ENCODE measurements at places on chromosomes 6 and 20. TPM values are rescaled to one million over a fixed set of nuclear protein-coding genes. Genes with fewer than 3 reads are reported as not detected.
A peak's percentile ranks its signal among the peaks of the same experiment; 100 is the strongest.

The RAB23 gene
- 28.4 TPM for total RNA-seq

The IRF4 gene
- 4.7 TPM for total RNA-seq

The PHACTR3 gene
- total RNA-seq = not detected

- DNase-seq = no peak
These were observed 260.0 kb downstream of the ZFAND3 start for GRCh38 chr6:38079537-38079936.

GRCh38 chr6:34333858-34334257, 58.6 kb downstream of the NUDT3 start:
- no peak for DNase-seq

DNA sequence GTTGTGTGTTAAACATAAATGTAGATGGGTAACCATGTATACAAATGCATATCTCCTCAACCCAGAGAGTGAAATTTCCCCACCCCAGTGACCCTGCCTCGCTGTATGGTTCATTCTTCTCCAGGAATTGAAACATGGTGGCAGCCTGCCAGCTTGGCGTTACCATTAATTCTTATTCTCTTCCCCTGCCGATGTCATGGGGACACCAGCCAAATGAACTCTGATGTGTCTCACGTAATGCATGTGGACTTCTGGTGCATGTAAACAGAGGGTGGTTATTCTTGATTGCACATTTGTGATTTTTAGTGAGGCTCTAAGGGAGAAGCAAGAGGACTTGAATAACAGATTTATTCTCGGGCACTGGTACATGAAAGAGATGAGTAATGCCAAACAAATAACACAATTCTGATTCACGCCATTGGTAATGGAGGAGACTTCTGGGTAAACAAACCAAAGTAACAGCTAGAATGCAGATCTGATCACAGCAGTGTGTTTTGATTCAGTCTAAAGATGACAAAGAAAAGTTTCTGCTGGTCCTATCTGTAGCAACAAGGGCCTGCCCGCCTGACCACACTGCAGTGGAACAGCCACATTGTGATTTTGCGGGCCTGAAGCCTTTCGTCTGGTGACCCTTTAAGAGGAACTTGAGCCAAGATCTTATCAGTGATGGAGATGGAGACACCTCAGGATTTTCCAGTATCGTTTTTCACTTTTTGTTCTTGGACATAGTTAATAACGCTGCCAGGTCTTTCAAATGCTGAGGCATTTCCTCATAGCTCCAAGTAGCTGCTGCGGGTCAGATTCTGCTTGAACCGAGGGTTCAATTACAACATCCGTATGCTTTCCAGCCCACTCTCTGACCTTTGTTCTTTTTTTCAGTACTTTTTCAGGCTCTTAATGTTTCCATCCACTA, 171.8 kb upstream of the AKAP12 start:
- DNase-seq = peak; percentile 93

- no peak for DNase-seq
These were observed 443.5 kb downstream of the PREX1 start for GRCh38 chr20:48384147-48384818.

GRCh38 chr20:19522071-19522801, 235.8 kb upstream of the RIN2 start:
- no peak for DNase-seq

DNA sequence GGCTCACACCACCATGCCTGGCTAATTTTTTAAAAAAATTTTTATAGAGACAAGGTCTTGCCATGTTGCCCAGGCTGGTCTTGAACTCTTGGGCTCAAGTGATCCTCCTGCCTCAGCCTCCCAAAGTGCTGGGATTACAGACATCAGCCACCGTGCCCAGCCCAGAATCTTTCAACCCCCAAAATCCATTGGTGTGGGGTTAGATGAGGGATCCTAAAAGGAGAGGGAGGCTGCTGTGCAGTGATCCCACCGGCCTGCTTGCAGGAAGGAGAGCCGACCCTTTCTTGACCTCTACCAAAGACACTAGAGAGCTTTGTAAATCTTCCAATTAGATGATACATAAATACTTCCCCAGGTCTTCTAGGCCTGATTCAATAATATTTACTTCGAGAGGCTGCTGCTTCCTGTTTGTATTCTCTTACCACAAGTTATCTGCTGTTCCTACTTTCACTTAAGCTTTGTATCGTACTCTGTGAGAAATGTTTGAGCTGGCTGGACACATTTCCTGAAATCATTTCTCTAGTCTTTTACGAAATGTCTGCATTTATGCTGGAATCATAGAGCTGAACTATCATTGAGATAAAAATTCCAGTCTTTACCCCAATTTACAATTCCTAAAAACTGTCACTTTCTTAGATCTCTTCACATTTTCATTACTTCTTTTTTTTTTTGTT, 49.3 kb upstream of the IER3 start:
- DNase-seq = no peak

DNA sequence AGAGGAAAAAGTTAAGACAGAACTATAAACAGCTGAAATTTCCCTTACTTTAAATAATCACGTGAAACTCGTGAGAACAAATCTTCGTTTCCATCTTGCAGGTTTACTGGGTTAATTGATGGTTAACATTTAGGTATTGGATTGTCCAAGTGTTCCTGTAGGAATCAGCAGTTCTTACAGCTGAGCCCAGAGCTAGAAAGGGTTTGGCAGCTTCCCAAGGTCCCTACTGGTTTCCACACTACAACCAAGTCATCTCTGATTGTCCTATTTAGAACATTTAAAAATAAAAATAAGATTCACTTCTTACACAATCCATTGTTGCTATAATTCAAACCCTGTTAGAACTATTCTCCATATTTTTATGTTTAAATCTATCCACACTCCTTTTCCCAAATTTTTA, 15.8 kb downstream of the MPC1 start:
- DNase-seq = no peak

DNA sequence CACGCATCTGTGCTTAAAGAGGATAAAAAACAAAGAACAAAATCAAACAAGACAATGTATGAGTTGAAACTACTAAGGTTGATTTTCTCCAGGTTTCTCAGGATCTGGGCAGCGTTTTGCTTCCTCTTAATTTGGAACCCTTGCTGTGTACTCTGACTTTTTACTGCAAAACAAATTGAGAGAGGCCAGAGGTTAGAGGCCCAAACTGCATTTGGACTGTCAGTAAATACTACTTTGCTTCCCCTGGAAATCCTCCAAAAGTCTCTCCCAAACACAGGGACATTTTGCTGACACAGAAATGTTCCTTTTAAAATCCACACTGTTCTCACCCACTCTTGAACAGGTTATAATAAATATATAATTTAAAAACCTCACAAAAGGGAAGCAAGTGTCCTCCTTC, 1.1 kb downstream of the ARG1 start:
- DNase-seq = no peak

DNA sequence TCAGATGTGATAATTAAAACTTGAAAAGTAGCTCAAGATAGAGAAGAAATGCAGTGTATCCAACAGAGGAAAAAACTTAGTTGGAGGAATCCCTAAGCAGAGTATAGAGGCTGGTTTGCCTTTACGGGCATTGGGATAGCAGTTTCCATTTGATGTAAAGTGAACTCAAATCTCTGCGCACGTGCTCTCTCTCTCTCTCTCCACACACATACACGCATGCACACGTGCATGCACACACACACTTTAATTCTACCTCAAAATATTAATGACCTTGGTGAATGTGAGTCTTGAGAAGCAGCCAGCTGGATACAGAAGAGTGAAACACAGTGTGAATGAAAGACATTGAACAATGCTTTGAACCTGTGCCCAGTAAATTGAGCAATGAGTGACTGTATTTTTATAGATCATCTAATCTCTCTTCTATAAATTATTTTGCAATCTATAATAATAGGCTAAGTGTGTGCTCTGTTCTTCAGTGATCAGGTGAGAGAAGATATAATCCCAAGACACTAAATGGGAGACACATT, 247.7 kb upstream of the FAM83B start:
- DNase-seq = no peak

DNA sequence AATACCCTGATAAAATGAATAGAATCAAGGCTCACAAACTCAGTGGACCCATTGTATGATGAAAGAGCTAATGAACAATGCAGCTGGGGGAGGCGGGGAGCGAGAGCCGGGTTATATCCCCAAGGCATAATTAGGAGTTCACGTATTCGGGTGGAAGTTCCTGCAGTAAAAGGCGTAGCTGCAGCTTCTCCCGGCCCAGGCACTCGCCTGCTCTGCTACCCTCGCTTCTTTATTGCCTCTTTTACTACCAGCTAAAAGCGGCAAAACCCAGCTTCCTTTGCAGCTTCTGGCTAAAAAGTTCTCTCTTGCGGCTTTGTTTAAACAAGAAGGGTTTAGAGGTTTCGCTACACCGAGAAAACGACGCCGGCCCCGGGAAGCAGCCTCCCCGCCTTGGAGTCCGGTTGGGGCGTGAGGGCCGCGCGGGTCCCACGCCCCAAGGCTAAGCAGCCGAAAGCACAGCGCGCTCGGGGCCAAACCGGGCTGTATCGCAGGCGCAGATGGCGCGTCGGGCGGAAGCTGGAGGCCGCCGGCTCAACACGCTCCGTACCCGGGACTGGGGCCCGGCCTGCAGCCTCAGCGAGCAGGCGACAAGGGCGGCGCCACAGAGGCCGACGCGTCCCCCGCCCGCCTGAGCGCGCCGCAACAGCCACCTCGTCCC, 1.6 kb downstream of the ZBTB2 start:
- peak; percentile 81 for DNase-seq

GRCh38 chr20:33499355-33499754, 9.5 kb downstream of the CBFA2T2 start:
- no peak for DNase-seq
